Activated T-helper 17 cell treated with anti-CD3 and anti-CD28 coated beads, Interleukin-2, amount 50 U/mL, for 72 hours (primary cell): ENCODE measurements at places on chromosomes 4 and X.

GRCh38 chr4:150983851-150984250, 31.2 kb downstream of the LRBA start:
- H3K27me3 ChIP-seq: no peaks in the 10 kb centered on the region
- H3K4me1 ChIP-seq: peaks cover 32% of the 10 kb centered on the region
- H3K27ac ChIP-seq: no peak overlapping the region
- H3K36me3 ChIP-seq: peaks cover 28% of the 10 kb centered on the region
- ATAC-seq: no peak

GRCh38 chr4:137664416-137664815, 132.1 kb upstream of the PCDH18 start:
- no peaks in the 10 kb centered on the region for H3K36me3 ChIP-seq
- no peaks in the 10 kb centered on the region for H3K27me3 ChIP-seq
- H3K4me1 ChIP-seq: no peaks in the 10 kb centered on the region

DNA sequence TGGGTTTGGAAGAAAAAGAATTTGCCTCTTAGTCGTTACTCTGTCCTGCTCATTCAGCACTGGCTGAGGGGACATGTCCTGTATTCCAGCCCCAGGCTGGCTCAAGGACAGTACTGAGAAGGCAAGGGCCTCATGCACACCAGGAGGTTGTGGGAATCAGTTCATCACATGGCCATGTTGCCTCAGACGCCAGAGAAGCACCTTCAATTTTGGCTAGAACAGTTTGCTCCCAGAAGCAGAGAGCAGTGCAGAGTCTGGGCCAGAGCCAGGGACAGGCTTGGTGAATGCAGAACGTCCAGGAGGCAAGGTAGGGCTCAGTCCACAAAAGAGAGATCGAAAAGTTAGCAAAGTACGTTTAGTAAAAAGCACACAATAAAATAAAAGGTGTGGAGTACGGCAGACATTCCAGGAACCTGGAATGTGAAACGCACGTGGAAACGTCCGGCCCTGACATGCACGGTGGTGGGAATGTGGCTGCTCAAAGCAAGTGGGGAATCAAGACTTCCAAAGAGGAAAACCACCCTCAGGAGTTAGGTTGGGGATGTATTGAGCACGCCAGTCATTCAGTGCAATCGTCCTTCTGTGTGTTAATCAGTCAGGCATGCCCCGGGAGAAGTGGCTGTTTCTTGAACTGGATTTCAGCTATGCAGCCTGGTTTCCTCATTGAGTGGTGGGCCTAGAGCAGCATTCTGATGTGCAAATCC, 1.2 kb upstream of the SLC2A9 start:
- no peaks in the 10 kb centered on the region for H3K36me3 ChIP-seq
- no peak overlapping the region for H3K4me3 ChIP-seq
- no peak for ATAC-seq
- H3K27ac ChIP-seq: no peak overlapping the region
- no peaks in the 10 kb centered on the region for H3K27me3 ChIP-seq

GRCh38 chrX:113058634-113059033, 218.0 kb upstream of the AMOT start:
- ATAC-seq: no peak
- no peaks in the 10 kb centered on the region for H3K27me3 ChIP-seq
- H3K4me1 ChIP-seq: no peaks in the 10 kb centered on the region
- H3K27ac ChIP-seq: no peak overlapping the region
- no peak overlapping the region for H3K4me3 ChIP-seq

- no peaks in the 10 kb centered on the region for H3K27me3 ChIP-seq
- peaks cover 5% of the 10 kb centered on the region for H3K4me1 ChIP-seq
- ATAC-seq: no peak
- peaks cover 93% of the 10 kb centered on the region for H3K36me3 ChIP-seq
- H3K27ac ChIP-seq: no peak overlapping the region
- no peak overlapping the region for H3K4me3 ChIP-seq
Observed at GRCh38 chrX:1597345-1598020, 6.1 kb downstream of the AKAP17A start.

DNA sequence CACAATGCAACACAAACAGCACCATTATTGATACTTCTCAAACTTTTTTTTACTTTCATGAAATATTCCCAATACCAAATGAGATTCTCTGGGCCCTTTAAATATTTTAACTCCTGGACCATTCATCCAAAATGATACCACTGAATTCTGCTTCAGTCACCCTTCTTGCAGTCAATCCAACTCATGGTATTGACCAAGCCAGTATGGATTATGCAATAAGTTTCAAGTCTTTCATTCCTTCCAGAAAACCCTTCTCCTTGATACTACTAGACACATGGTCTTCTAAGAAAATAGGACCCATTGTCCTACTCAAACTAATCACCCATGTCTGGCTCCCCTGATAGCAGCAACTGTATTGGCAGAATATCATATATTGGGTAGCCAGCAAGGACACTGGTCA, 23.0 kb downstream of the ZNF721 start:
- peaks cover 29% of the 10 kb centered on the region for H3K36me3 ChIP-seq
- H3K27ac ChIP-seq: no peak overlapping the region
- no peaks in the 10 kb centered on the region for H3K27me3 ChIP-seq
- H3K4me1 ChIP-seq: peaks cover 20% of the 10 kb centered on the region

- peak within 1 kb of the TSS; percentile 78 for H3K4me3 ChIP-seq
- ATAC-seq: peak; percentile 92
- no peaks in the 10 kb centered on the region for H3K4me1 ChIP-seq
- H3K36me3 ChIP-seq: no peaks in the 10 kb centered on the region
- no peaks in the 10 kb centered on the region for H3K27me3 ChIP-seq
Observed at GRCh38 chrX:84501798-84502628, at the start of gene HDX. Gene HDX (minus strand): TSS chrX:84502453. CDS start chrX:84475397, 27,056 bp downstream.

GRCh38 chr4:92359491-92359890, 55.7 kb downstream of the GRID2 start:
- ATAC-seq: no peak
- no peaks in the 10 kb centered on the region for H3K27me3 ChIP-seq
- H3K4me3 ChIP-seq: no peak overlapping the region

DNA sequence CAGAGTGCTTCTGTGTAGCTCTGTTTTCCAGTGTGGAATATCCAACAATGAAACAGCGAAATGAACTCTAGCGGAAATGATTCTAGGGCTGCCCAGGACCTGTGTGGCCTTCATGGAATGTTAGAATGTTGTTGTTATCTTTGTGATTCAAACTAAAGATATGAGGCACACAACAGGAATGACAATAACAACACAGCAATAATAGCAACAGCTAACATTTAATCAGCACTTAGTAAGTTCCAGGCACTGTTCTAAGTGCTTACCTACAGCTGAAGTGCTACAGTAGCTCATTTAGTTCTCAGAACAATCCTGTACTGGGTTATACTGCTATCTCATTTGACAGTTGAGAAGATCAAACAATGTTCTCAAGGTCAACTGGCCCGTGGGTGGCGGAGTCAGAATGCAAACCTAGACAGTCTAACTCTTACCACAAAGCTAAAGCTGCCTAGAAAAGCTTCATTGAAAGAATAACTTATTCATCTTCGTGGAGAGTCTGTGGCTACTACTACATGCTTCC, 63.7 kb downstream of the MAML3 start:
- ATAC-seq: no peak
- H3K27me3 ChIP-seq: peaks cover 5% of the 10 kb centered on the region
- no peak overlapping the region for H3K27ac ChIP-seq
- no peak overlapping the region for H3K4me3 ChIP-seq
- H3K36me3 ChIP-seq: no peaks in the 10 kb centered on the region

DNA sequence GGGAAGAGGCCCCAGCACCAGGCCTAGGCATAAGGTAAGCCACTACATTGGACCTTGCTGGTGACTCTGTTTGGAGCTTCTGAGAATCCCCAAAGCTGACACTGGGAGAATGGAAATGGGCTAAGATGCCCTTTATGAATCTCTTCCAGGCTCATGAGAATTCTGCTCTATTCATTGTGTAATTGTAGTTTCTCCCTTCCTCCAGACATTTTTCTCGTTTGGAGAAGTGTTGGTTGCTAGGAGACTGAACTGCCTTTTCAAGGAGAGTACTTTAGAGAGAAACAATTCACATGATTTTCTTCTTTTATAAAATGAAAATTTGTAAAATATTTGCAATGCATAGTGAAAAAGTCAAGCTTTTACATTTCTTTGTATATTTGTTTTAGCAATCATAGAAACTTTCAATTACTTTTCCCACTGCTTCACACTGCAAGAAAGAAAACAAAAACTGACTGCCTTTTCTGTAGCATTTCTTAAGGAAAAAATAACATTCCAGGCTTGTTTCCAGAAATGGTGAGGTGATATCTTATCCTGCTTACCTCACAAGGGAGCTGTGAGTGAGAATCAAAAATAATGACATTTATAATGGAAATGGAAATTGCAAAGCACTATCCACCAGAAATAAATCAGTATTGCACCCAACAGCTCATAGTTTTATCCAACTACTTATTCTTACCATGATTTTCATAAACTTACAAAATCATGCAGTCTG, 24.9 kb upstream of the DCHS2 start:
- peaks cover 4% of the 10 kb centered on the region for H3K4me1 ChIP-seq
- no peaks in the 10 kb centered on the region for H3K36me3 ChIP-seq
- H3K4me3 ChIP-seq: no peak overlapping the region
- peaks cover 51% of the 10 kb centered on the region for H3K27me3 ChIP-seq

- H3K36me3 ChIP-seq: no peaks in the 10 kb centered on the region
- no peak for ATAC-seq
- H3K4me1 ChIP-seq: no peaks in the 10 kb centered on the region
- H3K27ac ChIP-seq: no peak overlapping the region
Observed at GRCh38 chrX:4909348-4909747, 1195.9 kb upstream of the PRKX start.

DNA sequence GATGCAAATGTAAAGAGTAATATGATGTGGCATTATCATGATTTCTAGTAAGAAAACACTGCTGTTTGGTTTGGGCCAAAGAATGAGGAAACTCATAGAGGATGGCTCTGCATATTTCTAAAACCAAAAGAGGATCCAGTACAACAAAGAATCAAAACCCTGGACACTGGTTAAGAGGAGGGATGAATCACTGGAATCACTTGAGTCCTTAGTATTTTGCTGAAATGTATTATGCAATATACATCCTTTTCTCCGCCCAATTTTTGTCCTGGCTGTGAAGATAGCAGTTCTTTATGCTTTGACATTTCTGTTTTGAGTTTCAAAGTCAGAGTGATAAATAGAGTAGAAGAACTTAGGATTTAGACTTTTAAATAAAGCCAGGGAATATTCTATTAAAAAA, 345.9 kb downstream of the PACRGL start:
- no peak overlapping the region for H3K4me3 ChIP-seq
- H3K4me1 ChIP-seq: no peaks in the 10 kb centered on the region
- no peak for ATAC-seq
- H3K27ac ChIP-seq: no peak overlapping the region
- H3K27me3 ChIP-seq: no peaks in the 10 kb centered on the region
- H3K36me3 ChIP-seq: no peaks in the 10 kb centered on the region

DNA sequence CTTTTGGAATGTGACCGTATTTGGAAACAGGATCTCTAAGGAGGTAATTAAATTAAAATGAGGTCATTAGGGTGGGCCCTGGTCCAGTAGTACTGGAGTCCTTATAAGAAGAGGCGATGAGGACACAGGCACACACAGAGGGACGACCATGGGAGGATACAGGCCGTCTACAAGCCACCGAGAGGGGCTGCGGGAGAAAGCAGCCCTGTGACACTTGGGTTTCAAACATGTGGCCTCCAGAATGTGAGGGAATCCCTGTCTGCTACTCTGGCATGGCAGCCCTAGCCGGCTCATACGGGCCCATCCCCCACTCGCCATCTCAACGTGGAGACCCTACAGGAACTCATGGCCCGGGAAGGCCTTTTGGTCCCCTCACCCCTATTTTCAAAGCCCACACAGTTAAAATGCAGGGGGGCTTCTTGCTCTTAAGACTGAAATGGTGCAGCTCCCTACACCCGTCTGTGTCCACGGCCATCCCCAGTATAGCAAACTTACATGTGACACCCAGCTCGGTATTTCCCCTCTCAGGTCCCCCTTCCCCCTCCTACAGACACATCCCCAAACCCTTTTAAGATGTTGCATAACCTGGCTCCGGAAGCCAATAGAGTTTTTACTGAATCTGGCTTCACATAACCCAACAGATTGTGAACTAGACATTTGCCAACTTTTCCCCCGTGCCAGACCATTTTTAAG, 124.1 kb upstream of the TBL1X start:
- peak; percentile 57 for ATAC-seq
- H3K27me3 ChIP-seq: no peaks in the 10 kb centered on the region
- H3K27ac ChIP-seq: peak overlapping the region; percentile 79
- H3K36me3 ChIP-seq: no peaks in the 10 kb centered on the region
- peaks cover 16% of the 10 kb centered on the region for H3K4me1 ChIP-seq
- peak overlapping the region; percentile 72 for H3K4me3 ChIP-seq
